ENCODE measurements at places on chromosomes 5 and 9.

DNA sequence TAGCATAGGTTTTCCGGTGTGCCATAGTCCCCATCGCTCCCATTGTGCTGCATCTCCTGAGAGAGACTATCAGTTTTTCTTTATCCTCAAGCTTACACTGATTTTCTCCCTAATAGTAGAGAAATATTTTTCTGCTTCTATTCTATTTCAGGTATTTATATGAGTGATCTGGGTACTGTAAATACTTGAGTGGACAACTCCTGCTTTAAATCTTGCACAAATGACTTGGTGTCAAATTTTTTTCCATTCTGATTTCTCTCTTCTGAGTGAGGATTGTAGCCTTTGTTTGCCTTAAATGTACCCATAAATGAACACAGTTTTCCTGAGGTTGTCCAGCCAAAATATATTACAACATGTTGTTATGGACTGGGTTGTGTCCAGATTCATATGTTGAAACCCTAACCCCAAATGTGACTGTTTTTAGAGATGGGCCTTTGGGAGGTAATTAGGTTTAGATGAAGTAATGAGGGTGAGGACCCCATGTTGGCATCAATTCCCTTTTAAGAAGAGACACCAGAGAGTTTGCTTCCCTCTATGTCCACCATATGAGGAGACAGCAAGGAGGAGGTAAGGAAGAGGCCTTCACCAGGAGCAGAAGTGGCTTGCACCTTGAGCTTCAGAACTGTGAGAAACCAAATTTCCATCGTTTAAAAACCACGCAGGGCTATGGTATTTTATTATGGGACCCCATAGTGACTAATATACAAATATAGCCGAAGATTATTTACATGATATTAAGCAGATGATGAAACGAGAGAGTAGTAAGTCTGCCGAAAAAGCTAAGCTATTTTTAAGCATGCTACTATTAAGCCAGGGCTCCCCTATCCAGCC, 336.4 kb upstream of the MPDZ start:
- no peak for DNase-seq

DNA sequence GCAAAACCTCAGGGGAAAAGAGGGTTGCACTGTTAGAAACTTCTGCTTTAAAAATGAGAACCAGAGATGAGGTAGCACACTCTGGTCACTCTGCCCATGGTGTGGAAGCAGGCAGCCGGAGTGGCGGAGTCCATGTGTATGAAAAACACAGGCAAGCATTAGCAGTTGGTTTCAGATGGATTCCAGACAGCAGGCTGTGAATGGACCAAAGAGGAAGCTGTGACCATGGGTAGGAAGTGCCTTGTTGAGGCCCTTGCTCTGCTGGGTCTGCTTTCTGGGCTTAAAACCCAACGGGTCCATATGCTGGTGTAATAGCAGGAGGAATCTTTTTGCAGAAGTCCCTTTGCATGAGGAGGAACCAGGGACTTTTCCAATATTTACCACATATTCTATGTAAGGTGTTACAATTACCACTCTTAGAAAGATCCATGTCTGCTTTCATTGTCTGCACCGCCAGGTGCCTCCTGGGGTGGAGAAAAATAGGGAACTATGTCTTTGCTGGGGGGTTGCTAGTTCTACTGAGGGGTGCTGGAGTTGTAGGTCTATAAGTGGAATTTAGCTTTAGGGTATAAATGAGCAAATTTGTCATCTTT, 77.0 kb downstream of the ANKRD55 start:
- DNase-seq: no peak

GRCh38 chr5:131634238-131634637, 791 bp downstream of the RAPGEF6 start:
- DNase-seq: no peak

GRCh38 chr5:88391116-88391515, 122.5 kb upstream of the TMEM161B start:
- DNase-seq: no peak

GRCh38 chr5:138606378-138607064, 31.3 kb upstream of the HSPA9 start:
- DNase-seq: no peak

GRCh38 chr5:7904170-7904569, 35.2 kb downstream of the MTRR start:
- no peak for DNase-seq

DNA sequence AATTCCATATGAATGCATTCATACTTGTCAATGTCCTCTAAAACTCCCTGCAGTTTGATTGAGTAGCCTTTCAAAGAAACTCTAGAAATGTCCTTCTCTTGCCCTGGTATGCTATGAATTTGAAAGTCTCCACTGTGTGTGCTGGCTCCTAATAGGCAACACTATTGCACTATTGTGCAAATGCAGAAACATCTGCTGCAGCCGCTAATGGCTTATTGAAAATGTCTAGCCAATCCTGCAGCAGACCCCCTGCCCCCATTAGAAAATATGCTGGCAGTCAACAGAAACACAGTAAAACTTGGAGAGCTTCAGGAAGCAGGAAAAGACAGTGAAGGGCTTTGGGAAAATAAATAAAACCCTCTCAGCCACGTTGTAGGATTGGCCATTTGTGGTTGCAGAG, 87.3 kb upstream of the GRAMD2B start:
- DNase-seq: no peak

GRCh38 chr9:135209852-135210251, 122.4 kb downstream of the OLFM1 start:
- DNase-seq: no peak

GRCh38 chr5:168187614-168188013, 103.8 kb upstream of the WWC1 start:
- DNase-seq: no peak

- no peak for DNase-seq
Measured at GRCh38 chr9:127949827-127950512, 12.3 kb upstream of the DPM2 start.

Data from activated CD4-positive, alpha-beta T cell treated with anti-CD3 and anti-CD28 coated beads, Interleukin-2, amount 50 U/mL, for 48 hours (primary cell).